ENCODE measurements at places on chromosomes 1 and 21.

DNA sequence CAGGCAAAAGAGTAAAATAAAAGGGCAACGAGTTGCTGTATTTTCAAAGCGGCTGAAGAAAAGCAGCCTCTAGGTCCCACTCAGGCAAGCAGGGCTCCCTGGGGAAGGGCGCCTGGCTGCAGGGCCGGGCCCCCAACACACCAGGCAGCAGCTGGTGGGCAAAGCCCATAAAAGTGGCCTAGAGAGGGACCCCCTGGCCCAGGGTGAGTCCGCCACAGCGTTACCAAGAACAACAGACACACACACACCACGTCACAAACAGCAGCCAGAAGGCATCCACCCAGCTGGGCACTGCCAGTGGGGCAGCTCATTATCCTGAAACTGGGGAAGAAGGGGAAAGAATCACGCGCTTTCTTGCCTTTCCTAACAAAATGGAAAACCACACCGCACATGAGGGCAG, 4.7 kb downstream of the SUMO3 start:
- no peak for DNase-seq

DNA sequence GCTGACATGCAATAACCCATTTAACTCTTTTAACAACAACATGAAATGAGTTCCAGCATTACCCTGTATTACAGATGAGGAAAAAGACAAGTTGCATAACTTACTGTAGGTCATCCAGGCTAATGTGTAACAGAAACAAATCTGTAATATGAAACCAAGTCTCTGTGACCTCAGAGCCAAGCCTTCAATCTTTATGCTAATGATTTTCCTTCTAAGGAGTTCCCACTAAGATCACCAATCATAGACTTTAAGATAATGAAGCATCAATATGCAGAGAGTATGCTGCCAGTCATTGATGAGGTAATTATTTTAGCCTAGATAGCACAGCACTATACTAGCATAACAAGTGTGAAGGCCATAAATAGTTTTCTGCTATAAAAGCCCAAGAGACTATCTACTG, 35.6 kb upstream of the RNPC3 start:
- DNase-seq, result no peak

DNA sequence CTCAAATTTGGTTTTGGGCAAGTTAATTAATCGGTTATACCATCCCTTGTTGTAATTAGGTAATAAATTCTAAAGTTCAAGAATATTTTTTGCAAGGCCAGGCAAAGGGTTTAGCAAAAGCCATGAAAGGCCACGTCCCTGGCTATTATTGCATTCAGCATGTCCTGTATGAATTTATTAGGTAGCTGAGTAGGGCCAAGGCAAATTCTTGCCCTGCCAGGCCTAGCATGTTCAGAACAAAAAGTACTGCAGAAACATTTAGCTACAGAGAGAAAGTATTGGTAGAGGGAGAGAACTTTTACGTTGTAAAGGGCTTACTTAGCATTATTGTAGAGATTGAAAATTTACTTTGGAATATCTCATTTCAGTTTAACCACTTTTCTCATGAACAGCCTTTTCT, 94.4 kb downstream of the PATJ start:
- DNase-seq, result no peak

DNA sequence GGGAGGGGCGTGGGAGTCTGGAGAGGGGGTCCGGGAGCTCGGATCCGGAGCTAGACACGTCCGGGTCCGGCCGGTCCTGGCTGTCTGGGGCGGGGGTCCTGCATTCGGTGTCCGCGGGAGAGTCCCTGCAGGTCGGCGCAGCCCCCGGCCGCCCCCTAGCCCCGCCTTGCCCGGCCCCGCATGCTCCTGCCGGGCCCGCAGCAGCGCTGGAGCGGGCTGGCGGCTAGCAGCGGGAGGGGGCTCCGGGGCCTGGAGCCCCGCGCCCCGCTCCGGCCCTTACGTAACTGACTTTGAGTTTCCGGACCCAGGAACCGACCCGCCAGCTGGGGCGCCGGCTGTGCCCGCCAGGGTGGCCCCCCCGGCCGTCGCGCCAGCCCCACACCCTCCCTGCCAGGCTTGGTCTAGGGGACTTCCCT, 26.9 kb upstream of the EPB41 start:
- DNase-seq, result peak; percentile 24

- DNase-seq, result no peak
Measured at GRCh38 chr1:40532844-40533424, 1.5 kb downstream of the ZNF684 start.

- no peak for DNase-seq
Measured at GRCh38 chr1:198904321-198904720, 265.5 kb downstream of the PTPRC start.

DNA sequence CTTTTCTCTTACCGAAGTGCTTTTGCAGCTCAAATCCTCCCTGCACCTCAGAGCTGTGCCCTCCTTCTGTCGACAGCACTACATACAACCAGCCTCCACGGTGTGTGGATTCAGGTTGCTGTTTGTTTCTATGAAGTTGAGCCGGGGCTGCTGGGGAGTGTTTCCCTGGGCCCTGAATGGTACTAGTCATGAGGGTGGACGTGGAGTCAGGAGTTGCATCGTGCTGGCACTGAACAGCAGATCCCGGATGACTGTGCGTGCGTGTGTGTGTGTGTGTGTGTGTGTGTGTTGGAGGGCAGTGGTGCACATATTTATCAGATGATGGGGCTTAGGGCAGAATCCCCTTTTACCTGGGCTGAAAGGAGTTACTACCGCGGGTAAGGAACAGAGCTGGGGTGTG, 47.0 kb downstream of the ACTL8 start:
- DNase-seq, result no peak

GRCh38 chr1:244088161-244088560, 37.1 kb downstream of the ZBTB18 start:
- no peak for DNase-seq

DNA sequence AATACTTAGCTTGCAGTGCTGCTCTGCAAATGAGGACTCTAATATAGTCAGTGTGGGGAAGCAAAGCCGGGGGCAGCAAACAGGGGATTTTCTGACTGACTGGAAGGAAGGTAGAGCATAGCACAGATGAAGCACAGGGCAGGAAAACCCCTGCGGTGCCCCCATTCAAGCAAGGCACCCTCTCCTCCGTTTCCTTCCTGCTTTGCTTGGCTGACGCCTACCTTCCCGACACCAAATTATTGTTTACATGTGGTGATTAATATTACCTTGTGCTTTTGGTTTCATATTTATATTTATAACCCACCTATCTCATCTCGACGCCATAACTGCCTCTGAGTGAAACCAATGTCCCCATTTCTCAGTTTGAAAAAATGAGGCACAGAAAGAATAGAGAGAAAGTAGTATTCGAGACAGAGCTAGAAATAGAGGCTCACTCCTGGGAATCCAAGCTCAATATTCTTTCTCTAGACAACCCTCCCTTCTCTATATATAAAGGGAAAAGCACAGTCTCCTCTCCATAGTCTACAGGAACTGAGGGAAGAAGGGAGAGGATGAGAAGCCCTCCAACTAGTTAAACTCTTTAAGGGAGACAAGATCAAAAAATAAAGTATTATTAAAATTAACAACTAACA, 41.3 kb downstream of the PIK3C2B start:
- DNase-seq, result peak; percentile 59

DNA sequence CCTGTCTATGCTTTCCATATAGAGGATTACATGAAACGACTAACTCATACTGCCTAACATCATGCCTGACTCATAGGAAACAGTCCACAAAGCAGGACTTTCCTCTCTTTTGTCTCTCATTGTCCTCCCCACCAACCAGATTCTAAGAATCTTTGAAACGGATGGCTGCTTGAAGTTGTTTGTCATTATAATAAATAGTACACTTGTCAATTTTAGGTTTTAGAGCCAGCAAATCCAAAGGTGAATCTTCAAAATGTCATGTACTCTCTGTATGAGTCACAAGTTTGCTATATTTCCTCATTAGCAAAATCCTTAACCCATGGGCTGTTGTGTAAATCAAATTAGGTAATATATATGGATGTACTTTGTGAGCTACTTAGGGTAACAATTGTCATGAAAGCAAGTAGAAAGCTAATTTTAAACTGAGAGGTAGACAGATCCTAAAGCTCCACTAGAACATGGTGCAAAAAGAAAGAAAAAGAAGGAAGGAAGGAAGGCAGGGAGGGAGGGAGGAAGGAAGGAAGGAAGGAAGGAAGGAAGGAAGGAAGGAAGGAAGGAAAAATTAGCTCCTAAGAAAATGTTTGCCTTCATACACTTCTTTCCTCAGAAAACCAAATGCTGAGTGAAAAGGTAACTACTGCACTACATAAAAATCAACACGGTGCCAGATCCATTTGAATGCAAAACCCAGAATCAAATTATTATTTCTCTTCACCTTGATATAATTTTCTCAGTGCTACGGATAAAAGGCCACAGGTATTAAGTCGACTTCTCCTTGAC, 129.5 kb upstream of the PRMT6 start:
- no peak for DNase-seq

DNA sequence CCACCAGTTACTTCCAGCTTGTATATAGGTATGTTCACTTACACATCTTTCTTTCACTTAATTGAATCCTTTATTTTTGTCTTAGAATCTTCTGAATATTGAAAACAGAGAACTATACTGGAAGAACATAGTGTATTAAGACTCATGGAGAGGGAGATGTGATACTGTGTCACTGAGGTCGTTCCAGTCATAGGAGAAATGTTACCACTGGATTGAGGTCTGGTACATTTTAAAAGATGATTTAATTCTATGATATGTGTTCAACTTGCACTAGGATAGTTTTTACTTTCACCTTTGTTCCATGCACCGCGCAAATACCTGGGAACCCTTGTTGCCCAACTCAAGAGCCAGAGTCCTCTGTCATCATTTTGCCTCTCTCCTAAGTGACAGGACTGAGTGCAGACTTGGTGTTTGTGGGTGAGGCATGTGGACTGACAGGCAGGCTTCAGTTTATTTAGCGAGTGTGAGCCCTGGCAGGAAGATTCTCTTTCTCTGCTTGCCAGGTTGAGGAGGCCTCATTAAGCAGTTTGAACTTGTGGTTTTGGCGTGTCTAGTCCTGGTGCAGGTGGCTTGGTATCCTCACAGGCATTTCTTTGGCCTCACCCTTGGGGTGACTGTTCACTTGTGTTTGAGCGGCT, 63.7 kb downstream of the DYRK1A start:
- DNase-seq, result no peak

- DNase-seq, result no peak
Measured at GRCh38 chr1:193412748-193413147, 226.3 kb upstream of the B3GALT2 start.

DNA sequence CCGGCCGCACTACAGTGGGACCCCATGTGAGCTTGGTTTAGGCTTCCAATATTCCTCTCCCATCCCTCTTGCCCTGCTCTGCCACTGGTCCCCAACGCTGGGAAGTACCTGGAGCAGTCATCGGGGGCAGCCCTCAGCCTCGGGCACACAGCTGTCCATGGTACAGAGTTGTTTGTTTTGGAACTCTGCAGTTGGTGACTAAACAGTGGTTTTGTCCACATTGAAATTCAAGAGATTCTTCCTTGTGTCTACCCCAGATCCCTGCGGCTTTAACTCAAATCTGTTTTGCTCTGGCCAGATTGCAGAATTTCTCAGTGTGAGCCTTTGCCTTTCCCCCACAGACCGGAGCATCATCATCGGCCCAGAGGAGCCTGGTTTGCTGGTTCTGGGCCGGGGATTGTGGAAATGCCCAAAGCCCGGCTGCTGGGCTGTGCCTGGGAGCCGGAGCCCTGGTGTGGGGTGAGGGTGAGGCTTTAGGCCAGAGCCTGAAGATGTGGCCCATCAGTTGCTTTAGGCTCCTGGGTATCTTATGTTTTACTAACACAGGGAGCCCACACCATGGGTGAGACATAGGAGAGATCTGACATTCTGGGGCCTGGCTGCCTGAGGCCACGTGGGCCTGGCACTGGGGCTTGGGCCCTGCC, 93.2 kb downstream of the ARHGEF10L start:
- no peak for DNase-seq

DNA sequence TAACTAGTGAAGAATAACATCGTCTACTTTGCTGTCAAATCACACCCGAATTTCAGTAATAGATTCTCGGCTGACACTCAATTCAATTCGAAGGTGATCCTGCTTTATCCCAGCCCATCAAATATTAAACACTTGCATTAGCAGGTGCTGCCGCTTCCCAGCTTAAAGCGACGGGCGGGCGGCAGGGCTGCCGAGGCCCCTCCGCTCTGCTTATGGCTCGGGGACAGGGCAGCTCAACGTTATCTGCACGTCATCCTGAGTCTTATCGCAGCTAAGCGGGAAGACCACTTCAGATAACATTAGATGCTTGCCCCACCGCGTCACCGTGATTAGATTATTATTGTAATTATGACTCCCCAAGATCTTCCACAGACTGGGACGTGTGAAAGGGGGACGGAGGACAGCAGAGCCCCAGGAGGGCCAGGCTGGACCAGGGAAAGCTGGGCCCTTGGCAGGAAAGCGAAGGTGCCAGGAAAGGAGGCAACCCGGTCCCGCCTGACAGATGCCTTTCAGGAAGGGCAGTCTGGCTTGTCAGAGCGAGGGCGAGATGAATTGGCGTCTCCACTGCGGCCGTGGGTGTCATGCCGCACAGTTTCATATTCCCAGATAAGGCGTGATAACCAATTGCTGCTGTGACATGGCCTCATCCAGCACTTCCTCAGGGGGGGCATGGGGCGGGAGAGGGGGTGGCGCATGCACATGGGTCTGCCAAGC, 37.0 kb downstream of the DMAP1 start:
- no peak for DNase-seq

DNA sequence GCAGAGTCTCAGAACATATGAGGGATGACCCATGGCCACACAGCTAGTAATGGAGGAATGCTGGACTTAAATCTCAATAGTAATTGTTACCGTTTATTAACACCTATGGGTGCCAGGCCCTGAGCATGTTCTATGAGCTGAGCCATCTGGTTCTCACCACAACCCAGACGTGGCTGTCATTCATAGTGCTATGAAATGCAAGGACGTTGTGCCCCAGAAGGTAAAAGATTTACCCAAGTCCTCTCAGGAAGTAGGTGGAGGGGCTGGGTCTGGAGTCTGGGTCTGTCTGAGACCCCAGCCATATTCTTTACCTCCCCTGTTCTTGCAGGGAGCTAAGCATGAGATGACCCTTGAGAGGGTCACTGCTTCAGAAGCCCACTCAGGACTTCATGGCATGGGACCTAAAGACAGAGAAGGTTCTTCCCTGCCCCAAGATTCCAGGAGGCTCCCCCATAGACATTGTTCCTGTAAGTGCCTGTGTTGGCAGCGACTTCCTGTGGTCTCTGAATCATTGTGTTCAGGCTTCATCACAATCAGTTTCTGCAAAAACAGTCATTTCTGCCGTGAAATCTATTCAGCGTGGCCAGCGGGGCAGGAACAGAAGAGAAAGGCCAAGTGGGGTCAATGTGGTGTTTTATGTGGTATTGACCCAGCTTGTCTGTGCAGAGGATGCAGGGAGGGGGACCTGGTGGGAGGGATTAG, 475.4 kb downstream of the PTPRU start:
- no peak for DNase-seq

All from stimulated activated CD4-positive, alpha-beta T cell treated with anti-CD3 and anti-CD28 coated beads, Interleukin-15, amount 100 ng/mL, for 1 hour (primary cell).